ENCODE measurements at places on chromosomes 5 and 9. TPM values are rescaled to one million over a fixed set of nuclear protein-coding genes. Genes with fewer than 3 reads are reported as not detected.

Gene PCDH1
- total RNA-seq: 133 TPM

Gene FBP2
- not detected for total RNA-seq

Gene AK8
- total RNA-seq: 8.3 TPM

DNA sequence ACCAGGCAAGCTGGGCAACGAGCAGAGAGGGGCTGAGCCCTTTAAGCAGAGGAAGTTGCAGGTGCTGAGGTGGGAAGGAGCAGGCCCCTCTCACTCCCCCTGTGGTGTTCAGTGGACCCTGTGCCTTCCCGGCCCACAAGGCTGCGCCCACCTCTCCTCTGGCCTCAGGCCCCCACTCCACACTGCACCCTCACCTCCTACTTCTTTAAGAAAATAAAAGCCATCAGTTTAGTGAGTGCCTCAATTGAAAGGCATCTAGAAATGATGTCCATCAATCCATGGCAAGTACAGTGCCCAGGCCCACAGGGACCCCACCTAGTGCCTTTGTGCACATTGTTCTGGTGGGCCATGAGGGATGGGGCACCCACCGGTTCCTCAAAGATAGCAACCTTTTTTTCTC, 158.0 kb downstream of the PAX5 start:
- no peak for DNase-seq

GRCh38 chr5:5686356-5686755, 263.9 kb downstream of the ICE1 start:
- DNase-seq: no peak

DNA sequence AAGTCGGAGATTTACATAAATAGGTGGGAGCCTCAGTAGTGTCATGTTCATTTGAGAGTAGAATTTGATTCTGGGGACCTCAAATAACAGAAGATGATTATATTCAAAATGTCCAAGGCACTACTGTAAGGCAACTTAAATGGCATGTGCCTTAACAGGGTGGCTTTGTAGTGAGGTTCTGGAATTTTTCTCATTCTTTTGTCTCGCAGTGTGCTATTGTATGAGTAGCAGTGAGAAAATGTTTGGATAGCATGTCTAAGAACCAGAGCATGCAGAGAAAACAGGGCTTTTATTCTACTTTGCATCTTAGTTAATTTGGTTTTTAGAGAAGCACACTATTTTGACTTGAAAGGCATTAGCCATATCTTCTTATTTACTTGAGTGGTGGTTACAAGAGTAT, 25.0 kb downstream of the MAST4 start:
- DNase-seq: no peak

- DNase-seq: no peak
Measured at GRCh38 chr9:120711354-120711753, 2.9 kb downstream of the MEGF9 start.

All from upper lobe of left lung (tissue), 6 donors.